ENCODE measurements at places on chromosomes 16 and 17.

GRCh38 chr16:13315642-13316427 is 414.4 kb downstream of the SHISA9 start:
- DNase-seq: no peak

- no peak for DNase-seq
Observed at GRCh38 chr16:49773534-49774475, 82.1 kb downstream of the ZNF423 start.

DNA sequence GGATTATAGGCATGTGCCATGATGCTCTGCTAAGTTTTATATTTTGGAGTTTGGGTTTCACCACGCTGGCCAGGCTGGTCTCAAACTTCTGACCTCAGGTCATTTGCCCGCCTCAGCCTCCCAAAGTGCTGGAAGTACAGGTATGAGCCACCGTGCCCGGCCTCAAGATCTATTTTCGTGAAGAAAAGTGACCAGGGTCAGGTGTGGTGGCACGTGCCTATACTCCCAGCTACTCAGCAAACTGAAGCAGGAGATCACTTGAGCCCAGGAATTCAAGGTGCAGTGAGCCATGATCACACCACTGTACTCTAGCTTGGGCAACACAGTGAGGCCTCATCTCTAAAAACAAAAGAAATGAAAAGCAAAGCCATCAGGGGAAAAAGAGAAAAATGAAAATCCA is 18.7 kb downstream of the CMTM4 start:
- DNase-seq: no peak

- no peak for DNase-seq
Observed at GRCh38 chr17:73584049-73584448, 60.2 kb downstream of the SDK2 start.

GRCh38 chr16:73771196-73772064 is 525.2 kb upstream of the PSMD7 start:
- DNase-seq: peak; percentile 45

DNA sequence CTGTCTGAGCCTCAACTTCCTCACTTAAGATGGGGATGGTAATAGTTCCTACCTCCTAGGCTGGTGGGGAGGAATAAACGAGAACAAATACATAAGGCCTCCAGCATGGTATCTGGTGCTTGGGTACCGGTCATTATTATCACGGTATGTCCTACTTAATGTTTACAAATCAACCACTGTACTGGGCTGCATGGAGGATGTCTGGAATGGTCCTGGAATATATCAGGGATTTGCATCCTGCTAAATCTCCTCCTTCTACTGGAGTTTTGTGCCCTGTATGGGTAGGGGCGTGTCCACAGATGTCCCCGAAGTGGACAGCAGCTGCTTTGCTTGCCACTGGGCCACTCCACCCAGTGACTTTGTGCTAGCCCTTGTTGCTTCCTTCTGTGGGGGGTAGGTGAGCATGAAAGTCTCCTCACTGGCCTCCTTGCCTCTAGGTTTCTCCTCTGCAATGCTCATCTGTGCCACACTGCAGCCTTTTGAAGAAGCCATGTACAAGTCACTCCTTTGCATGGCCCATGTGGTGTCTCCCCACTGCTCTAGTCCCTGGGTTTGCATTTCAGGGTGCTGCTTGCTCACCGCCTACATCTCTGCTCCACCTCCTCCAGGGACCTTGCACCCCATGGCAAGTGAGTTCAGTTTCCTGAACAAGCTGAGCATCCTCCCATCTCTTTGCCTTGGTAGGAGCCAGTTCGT is 2.2 kb upstream of the CMIP start:
- no peak for DNase-seq
